Activated CD4-positive, alpha-beta memory T cell treated with anti-CD3 and anti-CD28 coated beads, Interleukin-2, amount 10 ng/mL, durations not matched to agents 7 days and 5 days (primary cell): ENCODE measurements at places on chromosomes 1 and 21. TPM values are rescaled to one million over a fixed set of nuclear protein-coding genes. Genes with fewer than 3 reads are reported as not detected.

TEDDM1 gene
- not detected for total RNA-seq

MYBPH gene
- not detected for total RNA-seq

CD1D gene
- not detected for total RNA-seq

KCNE1 gene
- not detected for total RNA-seq

PSRC1 gene
- 27.0 TPM for total RNA-seq

DRAXIN gene
- 0.60 TPM for total RNA-seq

PACC1 gene
- total RNA-seq = 11.4 TPM

PTBP2 gene
- 11.4 TPM for total RNA-seq

FCGR3A gene
- 0.53 TPM for total RNA-seq

TSSK3 gene
- total RNA-seq = 1.0 TPM

NR1I3 gene
- total RNA-seq = not detected

PER3 gene
- 2.2 TPM for total RNA-seq

NES gene
- not detected for total RNA-seq

LCE1D gene
- not detected for total RNA-seq

PKP1 gene
- total RNA-seq = not detected

CR1L gene
- not detected for total RNA-seq

SAMD11 gene
- not detected for total RNA-seq

TTC22 gene
- total RNA-seq = 20.9 TPM

CSF3R gene
- 0.43 TPM for total RNA-seq

HAPLN2 gene
- total RNA-seq = not detected

CSDE1 gene
- 411 TPM for total RNA-seq

SLC30A7 gene
- total RNA-seq = 42.7 TPM

AUNIP gene
- total RNA-seq = 5.2 TPM

AVPR1B gene
- not detected for total RNA-seq

UBL4B gene
- not detected for total RNA-seq

AXDND1 gene
- total RNA-seq = 0.58 TPM

DNASE2B gene
- not detected for total RNA-seq

FUBP1 gene
- 185 TPM for total RNA-seq

BGLAP gene
- total RNA-seq = 2.7 TPM

CASZ1 gene
- 9.0 TPM for total RNA-seq

KCNJ15 gene
- total RNA-seq = not detected

CD84 gene
- total RNA-seq = 23.3 TPM

TIE1 gene
- 0.45 TPM for total RNA-seq

TRIM63 gene
- 0.25 TPM for total RNA-seq

RGS5 gene
- total RNA-seq = 3.7 TPM

PGLYRP4 gene
- not detected for total RNA-seq

NHLH1 gene
- 0.43 TPM for total RNA-seq

KCNH1 gene
- not detected for total RNA-seq

TFF3 gene
- total RNA-seq = not detected

PEX11B gene
- total RNA-seq = 29.0 TPM

PPIAL4G gene
- total RNA-seq = 0.86 TPM

LEFTY1 gene
- not detected for total RNA-seq

CYP4B1 gene
- total RNA-seq = not detected

GJA8 gene
- total RNA-seq = not detected

EPHB2 gene
- total RNA-seq = not detected
